ENCODE measurements at places on chromosomes 6 and 20.
A peak's percentile ranks its signal among the peaks of the same experiment; 100 is the strongest.

GRCh38 chr6:125983246-125983945, 2.9 kb upstream of the TRMT11 start:
- DNase-seq: no peak

- DNase-seq: no peak
These were observed 242.5 kb downstream of the TTLL2 start for GRCh38 chr6:167567142-167568033.

- no peak for DNase-seq
These were observed 1.4 kb upstream of the BPIFB1 start for GRCh38 chr20:33281550-33282146.

- no peak for DNase-seq
These were observed 1.9 kb upstream of the ELMO2 start for GRCh38 chr20:46408281-46408731.

DNA sequence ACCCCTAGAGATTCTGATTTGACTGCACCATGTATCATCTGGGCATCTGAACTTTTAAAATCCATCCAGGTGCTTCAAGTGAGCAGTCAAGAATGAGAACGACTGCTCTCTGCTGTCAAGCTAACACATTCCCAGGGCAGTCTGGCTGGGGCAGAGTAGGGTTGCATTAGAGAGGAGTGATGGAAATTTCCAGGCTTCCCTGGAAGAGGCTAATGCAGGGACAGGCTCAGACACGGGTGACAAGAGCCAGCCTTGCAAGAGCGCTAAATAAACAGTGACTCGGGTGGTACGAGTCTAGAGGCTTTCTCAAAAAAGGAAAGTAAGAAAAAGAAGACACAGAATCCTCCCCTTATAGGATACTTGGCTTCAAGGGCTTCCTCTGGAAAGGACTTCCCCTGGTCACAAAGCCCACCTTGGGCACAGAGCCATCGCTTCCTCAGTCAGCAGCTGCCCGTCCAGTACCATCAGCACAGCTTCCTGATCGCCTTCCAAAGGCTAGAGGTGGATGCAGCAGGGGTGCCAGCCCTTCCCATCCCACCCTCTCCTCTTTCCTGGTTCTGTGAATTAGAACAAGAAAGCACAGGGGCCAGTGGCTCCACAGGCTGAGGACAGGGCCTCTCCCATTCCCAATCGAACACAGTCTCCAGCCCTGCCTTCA, 177.4 kb upstream of the RREB1 start:
- no peak for DNase-seq

DNA sequence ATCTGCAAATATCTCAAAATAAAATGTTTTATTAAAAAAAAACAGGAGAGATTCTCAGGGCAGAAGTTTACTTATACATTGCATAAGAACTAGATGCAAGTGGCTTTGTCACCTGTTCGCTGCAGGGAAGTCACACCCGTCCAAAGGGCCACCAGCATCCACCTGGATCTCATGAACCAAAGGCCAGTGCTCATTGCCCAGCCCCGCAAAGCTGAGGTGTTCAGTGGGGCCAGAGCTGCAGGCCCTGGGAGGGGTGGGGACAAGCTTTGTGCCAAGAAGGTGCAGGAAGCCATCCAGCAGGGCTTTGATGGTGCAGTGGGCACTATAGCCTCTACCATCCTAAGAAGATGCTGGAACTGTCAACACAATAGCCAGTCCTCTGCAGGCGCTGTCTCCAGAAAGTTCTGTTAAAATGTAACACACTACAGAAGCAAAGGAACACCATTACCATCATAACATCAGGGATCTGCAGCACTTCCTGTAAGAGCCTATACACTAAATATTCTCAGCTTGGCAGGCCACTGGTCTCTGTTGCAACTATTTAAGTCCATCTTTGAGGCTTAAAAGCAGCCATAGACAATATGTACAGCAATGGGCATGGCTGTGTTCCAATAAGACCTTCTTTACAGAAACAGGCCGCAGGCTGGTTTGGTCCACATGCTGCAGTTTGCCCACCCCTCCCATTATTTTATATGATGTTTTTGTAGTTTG, 15.7 kb upstream of the CD93 start:
- no peak for DNase-seq

GRCh38 chr6:121609281-121609680, 173.8 kb downstream of the GJA1 start:
- DNase-seq: no peak

GRCh38 chr20:32560989-32561830, 23.9 kb downstream of the NOL4L start:
- no peak for DNase-seq

DNA sequence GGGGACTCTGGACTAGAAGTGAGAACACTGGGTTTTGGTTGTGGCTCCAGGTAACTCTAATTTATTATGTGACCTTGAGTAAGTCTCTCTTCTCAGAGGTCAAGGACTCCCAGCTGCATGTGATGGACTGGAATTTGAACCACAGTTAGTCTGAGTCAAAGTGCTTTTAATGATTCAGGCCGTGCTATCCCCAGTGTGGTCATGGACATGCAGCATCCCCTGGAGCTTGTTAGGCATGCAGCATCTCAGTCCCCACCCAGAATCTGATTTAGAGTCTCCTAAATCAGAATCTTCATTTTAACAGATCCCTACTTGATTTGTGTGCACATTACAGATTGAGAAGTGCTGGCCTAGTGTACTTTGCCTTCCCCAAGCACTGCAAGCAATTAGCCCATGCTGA, 74.2 kb downstream of the TOX2 start:
- DNase-seq: no peak

DNA sequence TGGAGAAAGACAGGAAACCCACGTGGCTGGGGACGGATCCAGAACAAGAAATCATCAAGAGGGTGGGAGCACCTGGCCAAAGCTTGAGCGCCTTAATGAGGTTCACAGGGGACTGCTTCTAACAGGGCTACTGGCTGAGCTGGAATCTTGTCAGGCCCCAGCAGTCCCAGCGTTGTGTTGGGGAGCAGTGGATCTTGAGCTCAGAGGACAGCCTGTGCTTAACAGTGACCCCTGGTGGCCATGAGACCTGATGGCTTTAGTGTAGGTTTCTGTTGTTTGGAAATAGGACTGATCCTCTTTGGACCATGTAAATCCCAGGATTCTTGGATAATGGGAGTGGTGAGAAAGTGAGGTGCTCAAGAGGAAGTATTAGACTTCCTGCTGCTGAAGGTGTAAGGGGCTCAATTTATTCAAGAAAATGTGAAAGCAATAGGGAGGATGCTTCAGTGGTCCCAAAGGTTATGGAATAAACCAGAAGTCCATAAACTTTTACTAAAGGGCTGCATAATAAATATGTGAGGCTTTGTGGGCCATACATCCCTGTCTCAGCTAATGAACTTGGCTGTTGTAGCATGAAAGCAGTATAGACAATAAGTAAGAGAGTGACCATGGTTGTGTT, 216.2 kb downstream of the NFATC2 start:
- DNase-seq: peak; percentile 31

GRCh38 chr6:128694303-128695009, 174.1 kb upstream of the PTPRK start:
- no peak for DNase-seq

DNA sequence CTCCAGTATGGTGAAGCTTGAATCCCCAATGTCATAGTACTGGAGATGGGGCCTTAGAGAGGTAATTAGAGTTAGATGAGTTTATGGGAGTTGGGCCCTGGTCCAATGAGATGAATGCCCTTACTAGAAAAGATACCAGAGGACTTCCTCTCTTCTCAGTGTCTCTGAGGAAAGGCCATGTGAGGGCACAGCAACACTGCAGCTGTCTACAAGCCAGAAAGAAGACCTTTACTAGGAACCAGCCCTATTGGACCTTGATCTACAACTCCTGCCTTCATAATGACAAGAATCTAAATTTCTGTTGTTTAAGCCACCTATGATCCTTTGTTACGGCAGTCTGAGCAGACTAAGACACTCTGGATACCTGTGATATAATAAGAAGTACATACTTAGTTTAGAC, 31.4 kb upstream of the AKAP7 start:
- DNase-seq: no peak

DNA sequence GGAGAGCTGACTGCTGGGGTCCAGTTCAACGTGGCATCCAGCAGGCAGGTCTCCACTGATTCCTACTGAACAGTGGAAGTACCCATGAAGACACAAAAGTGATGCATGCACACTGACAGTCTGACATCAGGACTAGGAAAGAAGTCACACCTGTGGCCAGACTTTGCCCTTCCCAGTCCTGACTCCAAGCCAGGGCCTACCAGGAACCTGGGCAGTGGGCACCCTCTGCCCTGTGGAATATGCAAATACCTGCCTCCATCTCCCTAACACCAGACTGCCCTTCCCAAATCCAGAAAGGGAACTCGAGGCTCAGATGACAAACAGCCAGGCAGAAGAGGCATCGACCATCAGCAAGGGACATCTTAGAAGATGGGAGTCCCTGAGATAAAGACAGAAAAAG, 50.9 kb downstream of the SLC23A2 start:
- no peak for DNase-seq

GRCh38 chr20:36115925-36116324, 38.6 kb upstream of the EPB41L1 start:
- DNase-seq: no peak

DNA sequence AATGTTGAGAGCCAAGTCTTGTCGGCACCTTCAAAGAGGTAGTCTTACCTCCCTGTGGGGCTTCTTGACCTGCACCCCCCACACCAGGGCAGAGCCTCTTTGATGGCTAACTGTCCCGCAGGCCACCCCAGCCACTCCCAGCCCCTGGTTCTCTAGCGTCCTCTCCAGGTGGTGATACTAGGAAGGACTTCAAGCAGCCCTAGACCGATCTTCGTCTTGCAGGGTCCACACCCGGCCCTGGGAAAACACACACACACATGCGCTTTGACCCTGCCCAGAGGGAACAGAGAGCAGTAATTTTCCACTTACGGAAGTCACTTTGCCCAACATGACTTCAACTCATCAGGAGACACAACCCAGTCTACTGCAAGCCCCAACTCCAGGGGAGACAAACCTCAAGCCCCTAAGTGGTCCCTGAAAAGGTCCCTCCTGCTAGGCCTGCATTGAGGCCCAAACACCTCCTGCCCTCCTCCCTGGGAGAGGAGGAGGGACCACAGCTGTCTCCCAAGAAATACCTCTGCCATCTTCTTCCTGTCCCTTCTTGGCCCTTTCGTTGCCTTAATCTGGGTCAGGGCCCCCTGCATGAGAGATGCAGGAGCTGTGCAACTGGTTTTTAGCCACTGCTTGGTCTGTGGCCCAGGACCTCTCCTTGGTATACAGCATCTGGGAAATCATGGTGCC, 2.9 kb upstream of the BPIFB1 start:
- DNase-seq: no peak

DNA sequence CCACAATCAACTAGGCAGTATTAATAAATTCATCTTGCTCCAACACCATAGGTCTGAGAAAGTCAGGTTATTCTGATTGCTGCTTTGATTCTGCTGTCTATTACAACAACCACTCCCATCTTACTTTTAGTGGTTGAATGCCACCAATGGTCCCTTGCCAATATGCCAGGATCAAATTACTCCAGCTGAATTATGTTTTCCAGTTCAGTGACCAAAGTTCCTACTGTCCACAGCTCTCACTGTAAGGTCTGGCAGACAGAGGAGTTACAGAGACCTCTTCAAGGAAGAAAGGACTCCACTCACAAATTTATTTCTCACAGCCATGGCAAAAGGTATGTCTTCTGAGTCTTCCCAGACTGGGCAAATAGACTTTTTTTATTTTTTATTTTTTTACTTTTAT, 557.0 kb downstream of the HAO1 start:
- DNase-seq: no peak

GRCh38 chr20:21251278-21251677, 51.9 kb upstream of the XRN2 start:
- DNase-seq: no peak

DNA sequence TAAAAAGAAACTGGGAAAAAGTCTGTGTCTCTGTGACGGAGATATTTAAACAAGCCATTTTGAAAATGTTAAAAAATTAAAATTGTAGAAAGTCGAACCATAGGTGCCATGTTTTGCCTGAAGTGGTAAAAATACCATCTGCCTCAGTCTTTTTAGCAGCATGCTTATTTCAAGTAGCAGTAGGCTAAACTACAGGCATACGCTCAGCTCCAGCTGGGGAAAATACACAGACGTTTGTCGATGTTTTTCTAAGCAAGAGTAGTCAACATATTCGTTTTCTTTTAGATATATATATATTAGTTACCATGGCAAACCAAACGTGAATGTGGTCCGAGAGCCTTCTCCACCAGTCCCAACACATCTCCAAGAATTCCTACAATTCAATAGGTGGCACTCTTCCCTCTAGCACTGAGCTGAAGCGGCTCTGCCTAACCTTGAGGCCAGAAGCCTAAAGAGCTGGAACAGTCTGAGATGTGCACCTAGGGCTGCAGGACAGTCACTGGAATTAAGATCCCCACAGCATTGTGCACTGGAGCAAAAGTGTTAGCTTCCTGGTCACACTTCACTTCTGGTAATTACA, 70.2 kb upstream of the BEND3 start:
- DNase-seq: no peak

- DNase-seq: no peak
These were observed 125.8 kb upstream of the CST7 start for GRCh38 chr20:24823176-24823784.

- DNase-seq: no peak
These were observed 25.8 kb downstream of the CDKAL1 start for GRCh38 chr6:20559924-20560551.

DNA sequence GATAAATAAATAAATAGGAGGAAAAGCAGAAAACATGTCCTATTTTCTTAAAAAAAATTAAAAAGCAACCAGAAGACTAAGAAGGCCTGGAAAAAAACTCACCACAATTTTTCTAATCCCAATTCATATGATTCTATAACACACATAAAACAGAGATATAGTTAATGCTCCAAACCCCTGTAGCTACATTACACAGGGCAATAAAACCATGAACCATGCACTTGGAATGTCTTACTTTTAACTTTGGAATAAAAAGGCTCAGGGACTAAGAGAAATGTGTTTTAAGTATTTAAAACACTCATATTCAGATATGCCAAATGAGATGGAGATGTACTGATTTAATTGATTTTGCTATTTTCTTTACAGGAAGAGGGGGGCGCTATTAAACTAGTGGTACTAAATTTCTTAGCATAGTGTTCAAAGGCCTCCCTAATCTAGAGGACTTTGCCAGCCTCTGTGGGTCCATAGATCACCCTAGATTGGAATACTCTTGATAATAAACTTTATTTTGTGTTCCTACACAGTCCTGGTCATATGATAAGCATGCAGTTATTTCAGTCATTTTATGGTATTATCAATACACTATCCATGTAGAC, 30.3 kb upstream of the GCM1 start:
- no peak for DNase-seq

GRCh38 chr20:64151633-64152530, 12.4 kb upstream of the MYT1 start:
- no peak for DNase-seq

DNA sequence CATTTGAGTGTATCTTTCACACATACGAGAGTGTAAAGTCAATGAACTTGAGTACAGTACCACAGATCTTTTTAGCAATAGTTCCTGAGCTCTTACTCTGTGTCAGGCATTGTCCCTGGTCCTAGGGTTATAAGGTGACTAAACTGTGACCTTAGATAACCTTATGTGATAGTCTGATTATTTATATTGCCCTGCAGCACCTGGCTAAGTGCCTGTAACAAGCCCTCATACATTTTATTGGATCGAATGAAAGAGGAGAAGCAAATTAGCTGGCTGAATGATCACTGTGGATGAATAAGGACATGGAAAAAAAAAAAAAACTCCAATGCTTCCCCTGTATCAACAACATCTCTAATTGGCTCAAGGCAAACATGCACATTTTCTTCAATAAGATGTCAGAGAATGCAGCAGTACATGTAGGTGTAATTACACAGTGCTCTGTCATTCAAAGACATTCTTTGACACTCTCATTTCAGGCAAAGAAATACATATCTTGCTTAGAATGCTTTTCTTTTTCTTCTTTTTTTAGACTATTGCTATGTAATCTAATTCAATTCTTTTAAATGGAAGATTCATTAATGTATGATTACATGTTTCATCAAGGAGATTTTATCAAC, 153.4 kb downstream of the PHACTR1 start:
- no peak for DNase-seq
